ENCODE measurements at places on chromosomes 3 and 15. TPM values are rescaled to one million over a fixed set of nuclear protein-coding genes. Genes with fewer than 3 reads are reported as not detected.

METTL6 gene
- 20.0 TPM for total RNA-seq

CAPN3 gene
- total RNA-seq = 0.75 TPM

KCNAB1 gene
- total RNA-seq = 2.4 TPM

CADM2 gene
- total RNA-seq = 20.2 TPM

DNA sequence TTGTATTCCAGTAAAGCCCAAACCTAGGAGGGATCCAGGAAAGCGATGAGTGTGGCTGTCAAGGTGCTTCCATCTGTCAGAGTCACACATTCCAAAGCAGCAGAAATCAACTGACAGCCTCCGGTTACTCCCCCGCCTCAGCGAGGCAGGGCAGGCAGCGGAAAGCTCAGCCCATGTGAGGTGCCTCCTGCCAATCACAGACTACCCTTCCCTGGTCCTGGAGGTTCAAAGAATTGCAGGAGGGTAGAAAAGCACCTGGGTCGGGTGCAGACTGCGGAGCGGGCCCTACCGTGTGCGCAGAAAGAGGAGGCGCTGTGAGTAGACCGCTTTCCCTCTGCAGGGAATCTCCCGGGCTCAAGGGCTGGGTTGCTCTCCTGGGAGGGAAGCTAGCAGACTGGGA is at the start of gene UPK1B:
UPK1B (plus strand) TSS at position 274 of the 400 bp plus-strand sequence. CDS start 13,144 bp downstream, outside the sequence.
- no peaks in the 10 kb centered on the region for H3K4me1 ChIP-seq
- DNase-seq = peak; percentile 47
- no peaks in the 10 kb centered on the region for H3K27me3 ChIP-seq
- H3K4me3 ChIP-seq = no peak within 1 kb of the TSS

GRCh38 chr3:169607949-169608348 is 55.6 kb downstream of the MECOM start:
- DNase-seq = no peak
- peaks cover 3% of the 10 kb centered on the region for H3K4me1 ChIP-seq
- H3K27me3 ChIP-seq = no peaks in the 10 kb centered on the region
- no peak overlapping the region for H3K27ac ChIP-seq

DNA sequence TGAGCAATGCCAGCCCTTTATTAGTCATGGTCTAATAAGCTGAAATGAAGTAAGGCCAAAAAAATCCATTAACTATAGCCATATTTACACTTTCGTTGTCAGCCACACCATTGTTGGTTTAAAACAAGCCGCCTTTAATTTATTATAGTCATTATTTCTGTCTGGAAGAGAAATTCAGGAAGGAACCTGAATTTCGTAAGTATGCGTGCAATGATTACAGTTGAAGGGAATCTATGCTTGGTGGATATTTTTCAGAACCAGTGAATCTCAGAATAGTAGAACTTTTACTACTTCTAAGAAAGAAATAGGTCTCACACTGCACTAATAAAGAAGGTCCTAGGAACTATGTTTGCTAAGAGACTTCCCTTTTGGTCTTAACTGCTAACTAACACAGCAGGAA is 59.1 kb downstream of the FAM43A start:
- H3K27ac ChIP-seq = no peak overlapping the region
- peaks cover 13% of the 10 kb centered on the region for H3K4me1 ChIP-seq
- no peak for DNase-seq
- no peaks in the 10 kb centered on the region for H3K36me3 ChIP-seq
- H3K4me3 ChIP-seq = no peak overlapping the region

- no peak overlapping the region for H3K4me3 ChIP-seq
- H3K27me3 ChIP-seq = no peaks in the 10 kb centered on the region
- H3K27ac ChIP-seq = no peak overlapping the region
- no peaks in the 10 kb centered on the region for H3K36me3 ChIP-seq
Measured at GRCh38 chr3:17946619-17947018, 204.2 kb upstream of the TBC1D5 start.

DNA sequence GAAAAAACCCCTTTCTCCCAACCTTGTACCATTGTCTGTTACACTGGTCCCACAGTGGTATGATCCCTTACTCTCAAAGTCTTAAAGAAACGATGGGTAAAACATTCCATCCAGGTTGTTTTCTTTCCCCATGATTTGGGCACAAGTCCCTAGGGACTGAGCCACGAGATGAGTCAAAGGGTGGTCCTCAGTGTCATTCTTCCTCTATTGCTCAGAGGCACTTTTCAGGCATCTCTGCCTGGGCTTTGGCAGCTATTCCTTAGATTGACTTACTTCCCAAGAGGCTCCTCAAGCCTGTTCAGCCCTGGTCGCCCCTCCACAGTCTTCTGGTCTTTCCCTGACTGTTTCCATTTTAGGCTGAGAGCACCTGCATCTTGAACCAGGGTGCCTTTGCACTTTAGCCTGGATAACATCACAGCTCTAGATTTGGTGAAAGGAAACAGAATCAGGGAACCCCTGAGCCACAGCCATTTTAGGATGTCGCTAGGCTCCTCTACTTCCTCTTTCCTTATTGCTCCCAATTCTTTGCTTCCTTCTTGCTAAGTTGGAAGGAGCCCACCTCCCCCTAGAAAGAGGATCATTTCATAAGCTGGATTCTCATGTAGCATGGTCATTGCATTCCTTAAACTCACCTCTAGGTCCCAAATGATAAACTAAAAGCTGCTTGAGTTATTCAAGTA is 131.0 kb upstream of the TPRG1 start:
- no peaks in the 10 kb centered on the region for H3K36me3 ChIP-seq
- H3K4me3 ChIP-seq = no peak overlapping the region
- no peaks in the 10 kb centered on the region for H3K27me3 ChIP-seq
- no peak overlapping the region for H3K27ac ChIP-seq
- DNase-seq = no peak

DNA sequence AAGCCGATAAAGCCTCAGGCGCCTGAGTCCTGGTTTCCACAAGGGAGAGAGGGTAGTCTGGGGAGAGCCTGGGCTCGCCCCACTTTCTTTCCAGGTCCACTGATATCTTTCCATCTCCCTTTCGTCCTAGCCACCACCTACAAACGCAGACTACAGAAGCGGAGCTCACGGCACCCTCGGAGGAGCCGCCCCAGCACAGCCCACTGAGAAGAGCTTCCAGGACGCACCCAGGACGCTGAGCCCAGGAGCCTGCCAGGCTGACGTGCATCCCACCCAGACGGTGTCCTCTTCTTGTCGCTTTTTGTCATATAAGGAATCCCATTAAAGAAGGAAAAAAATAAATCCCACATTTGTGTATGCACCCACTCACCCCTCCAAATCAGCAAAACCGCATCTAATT is 21.1 kb downstream of the HAPLN3 start:
- H3K27ac ChIP-seq = no peak overlapping the region
- no peak for DNase-seq
- H3K4me1 ChIP-seq = peaks cover 6% of the 10 kb centered on the region
- H3K36me3 ChIP-seq = no peaks in the 10 kb centered on the region
- H3K4me3 ChIP-seq = no peak overlapping the region
- H3K27me3 ChIP-seq = no peaks in the 10 kb centered on the region

DNA sequence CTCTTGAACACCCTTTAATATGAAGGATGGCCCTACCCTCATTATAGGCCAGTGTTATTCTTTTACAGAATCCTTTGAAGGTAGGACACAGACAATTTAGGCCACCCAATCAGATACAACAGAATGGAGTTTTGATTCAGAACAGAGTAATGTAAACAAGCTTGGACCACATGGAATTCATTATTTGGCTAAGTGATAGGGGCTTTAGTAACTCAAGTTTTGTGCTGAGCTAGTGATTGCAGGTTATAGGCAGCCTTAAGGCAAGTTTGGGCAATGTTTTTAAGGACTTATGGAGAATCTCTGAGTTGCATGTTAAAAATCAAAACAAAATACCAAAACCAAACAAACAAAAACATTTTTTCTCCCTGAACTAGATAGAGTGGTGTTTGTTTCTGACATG is 312.1 kb upstream of the ROBO1 start:
- DNase-seq = no peak
- no peak overlapping the region for H3K27ac ChIP-seq
- no peaks in the 10 kb centered on the region for H3K27me3 ChIP-seq
- no peaks in the 10 kb centered on the region for H3K4me1 ChIP-seq

GRCh38 chr3:41583014-41583413 is 378.9 kb downstream of the ULK4 start:
- H3K36me3 ChIP-seq = no peaks in the 10 kb centered on the region
- H3K4me3 ChIP-seq = no peak overlapping the region
- H3K27me3 ChIP-seq = no peaks in the 10 kb centered on the region
- H3K4me1 ChIP-seq = peaks cover 2% of the 10 kb centered on the region

Data from H1 (cell line).